ENCODE measurements at places on chromosomes 5 and 9.

DNA sequence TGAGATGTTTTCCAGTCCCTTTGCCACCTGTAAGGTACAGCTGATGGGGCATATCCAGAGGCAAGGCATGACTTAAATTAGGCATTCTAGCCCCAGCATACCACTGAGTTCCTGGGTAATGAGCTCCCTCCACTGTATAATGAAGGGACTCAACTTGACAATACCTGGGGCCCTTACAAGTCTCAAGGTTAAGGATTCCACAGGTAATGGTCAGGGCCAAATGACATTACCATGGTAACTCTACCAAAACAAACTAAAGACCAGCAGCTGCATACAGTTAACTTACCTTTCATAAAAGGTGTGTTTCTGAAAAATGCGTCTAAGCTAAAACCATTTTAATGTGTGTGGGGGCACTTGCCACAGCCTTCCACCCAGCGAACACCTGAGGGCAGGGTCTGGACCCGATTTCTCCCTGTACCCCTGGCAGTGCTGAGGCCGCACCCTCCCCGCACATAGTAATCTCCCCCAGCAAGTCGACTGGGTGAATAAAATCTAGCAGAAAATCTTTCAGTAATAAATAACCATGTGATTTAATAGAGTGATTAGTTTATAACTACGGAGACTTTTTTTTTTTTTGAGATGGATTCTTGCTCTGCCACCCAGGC, 24.2 kb downstream of the CCDC69 start:
- H3K4me3 ChIP-seq = no peak overlapping the region
- no peak overlapping the region for H3K27ac ChIP-seq
- H3K36me3 ChIP-seq = peaks cover 70% of the 10 kb centered on the region
- DNase-seq = no peak
- peaks cover 7% of the 10 kb centered on the region for H3K4me1 ChIP-seq

DNA sequence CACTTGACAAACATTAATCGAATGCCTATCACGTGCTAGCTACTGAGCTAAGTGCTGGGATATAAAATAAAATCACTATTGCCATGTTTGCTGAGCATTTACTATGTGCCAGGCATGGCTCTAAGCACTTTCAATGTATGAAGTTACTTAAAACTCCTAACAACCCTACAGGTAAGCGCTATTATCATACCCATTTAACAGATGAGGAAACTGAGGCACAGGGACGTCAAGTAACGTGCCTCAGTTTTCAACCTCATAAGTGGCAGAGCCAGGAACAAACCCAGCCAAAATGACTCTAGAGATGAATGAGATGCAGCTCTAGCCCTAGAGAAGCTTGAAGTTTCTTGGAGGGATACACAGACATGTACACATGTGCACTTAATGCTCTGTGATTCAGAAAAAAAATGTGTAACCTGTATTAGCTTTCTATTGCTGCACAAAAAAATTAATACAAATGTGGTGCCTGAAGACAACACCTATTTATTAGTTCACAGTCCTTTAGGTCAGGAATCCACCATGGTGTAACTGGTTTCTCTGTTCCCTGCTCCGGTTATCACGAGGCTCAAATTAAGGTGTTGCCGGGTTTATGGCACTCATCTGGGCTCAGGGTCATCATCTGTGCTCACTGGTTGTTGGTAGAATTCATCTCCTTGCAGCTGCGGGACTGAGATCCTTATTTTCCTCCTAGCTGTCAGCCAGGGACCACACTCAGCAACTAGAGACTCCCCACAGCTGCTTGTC, 33.7 kb downstream of the TTLL11 start:
- H3K36me3 ChIP-seq = no peaks in the 10 kb centered on the region
- peaks cover 5% of the 10 kb centered on the region for H3K4me1 ChIP-seq
- H3K27ac ChIP-seq = no peak overlapping the region
- no peak overlapping the region for H3K4me3 ChIP-seq

DNA sequence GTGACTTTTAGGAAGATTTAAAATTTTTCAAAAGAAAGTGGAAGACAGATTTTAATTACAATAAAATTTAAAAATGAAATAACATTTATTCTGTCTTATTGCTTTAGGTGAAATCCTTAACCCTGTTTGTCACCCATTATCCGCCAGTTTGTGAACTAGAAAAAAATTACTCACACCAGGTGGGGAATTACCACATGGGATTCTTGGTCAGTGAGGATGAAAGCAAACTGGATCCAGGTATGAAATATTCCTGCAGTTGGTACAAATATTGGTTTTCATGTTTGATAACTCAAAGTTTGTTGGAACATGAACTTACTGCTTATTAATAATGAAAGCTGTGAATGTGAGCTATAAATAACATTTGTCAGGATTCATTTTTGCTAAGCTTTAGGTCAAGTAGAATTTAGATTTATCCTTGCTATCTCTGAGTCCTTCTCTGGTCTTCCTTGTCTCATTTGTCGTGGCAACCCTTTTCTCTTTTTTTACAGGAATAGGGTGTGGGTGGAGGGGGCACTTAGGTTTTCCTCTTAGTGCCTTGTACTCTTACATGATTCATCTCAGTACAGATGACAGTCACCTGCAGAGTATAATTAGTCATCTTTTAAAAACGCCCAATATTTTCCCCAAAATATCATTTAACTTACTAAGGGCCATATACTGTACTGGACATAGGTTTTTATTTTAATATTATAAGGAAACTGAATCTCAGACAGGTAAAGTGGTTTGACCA, 95.3 kb upstream of the RASGRF2 start:
- H3K4me1 ChIP-seq = no peaks in the 10 kb centered on the region
- H3K27me3 ChIP-seq = no peaks in the 10 kb centered on the region
- H3K27ac ChIP-seq = no peak overlapping the region
- H3K36me3 ChIP-seq = peaks cover 13% of the 10 kb centered on the region
- DNase-seq = no peak

- no peak overlapping the region for H3K27ac ChIP-seq
- no peaks in the 10 kb centered on the region for H3K4me1 ChIP-seq
- H3K4me3 ChIP-seq = no peak overlapping the region
- no peaks in the 10 kb centered on the region for H3K27me3 ChIP-seq
- DNase-seq = no peak
These were observed 19.6 kb downstream of the ROR2 start for GRCh38 chr9:91930475-91930874.

DNA sequence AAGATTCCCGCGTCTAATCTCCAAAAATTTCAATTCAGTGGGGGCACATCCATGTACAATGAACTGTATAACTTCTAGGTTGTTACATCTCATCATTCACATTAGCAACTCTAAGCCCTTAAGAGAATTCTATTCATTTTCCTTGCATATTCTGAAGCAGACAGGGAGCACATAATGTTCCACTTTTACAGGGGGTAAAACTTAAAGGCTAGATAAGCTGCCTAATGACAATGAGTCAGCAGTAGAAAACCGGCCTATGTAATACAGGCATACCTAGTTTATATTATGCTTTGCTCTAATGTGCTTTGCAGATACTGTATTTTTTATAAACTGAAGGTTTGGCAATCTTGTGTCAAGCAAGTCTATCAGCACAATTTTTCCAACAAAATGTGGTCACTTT, 40.4 kb downstream of the PTAR1 start:
- peaks cover 16% of the 10 kb centered on the region for H3K36me3 ChIP-seq
- no peaks in the 10 kb centered on the region for H3K4me1 ChIP-seq
- H3K4me3 ChIP-seq = no peak overlapping the region
- no peaks in the 10 kb centered on the region for H3K27me3 ChIP-seq
- no peak overlapping the region for H3K27ac ChIP-seq
